Activated naive CD4-positive, alpha-beta T cell (primary cell): ENCODE measurements at places on chromosomes 2 and 18.

GRCh38 chr2:240519396-240520129 is 38.2 kb downstream of the ANKMY1 start:
- no peak for DNase-seq

GRCh38 chr2:204881655-204882054 is 336.4 kb downstream of the PARD3B start:
- no peak for DNase-seq

- no peak for DNase-seq
Observed at GRCh38 chr2:205908212-205909183, 177.5 kb downstream of the INO80D start.

DNA sequence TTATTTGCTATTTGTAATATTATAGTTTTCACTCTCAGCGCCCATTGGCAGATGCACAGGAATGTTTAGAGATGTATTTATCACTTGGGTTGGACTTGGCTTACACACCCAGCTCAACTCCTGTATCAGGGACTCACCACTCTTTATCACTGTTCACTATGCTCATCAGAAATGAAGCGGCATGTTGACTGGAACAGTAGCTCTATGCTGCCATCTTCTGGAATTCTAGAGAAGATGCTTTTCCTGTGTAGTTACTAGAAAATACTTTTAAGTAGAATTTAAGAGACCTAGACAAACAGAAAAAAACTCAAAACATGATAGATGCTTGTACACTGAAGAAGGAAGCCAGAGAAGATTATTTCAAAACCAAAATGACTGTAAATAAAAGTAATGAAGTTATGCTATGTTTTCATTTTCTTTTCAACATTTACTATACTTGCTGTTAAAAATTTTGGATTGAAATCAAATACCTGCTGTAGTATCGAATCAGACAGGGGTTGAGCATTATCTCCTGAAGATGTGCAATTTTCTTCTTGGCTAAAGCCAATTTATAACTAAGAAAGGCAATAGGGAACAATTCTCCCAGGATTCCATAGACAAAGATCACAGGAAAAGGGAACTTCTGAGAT is 47.4 kb upstream of the NXPH2 start:
- DNase-seq: no peak

- DNase-seq: no peak
Observed at GRCh38 chr2:64823794-64824193, 165.4 kb upstream of the SLC1A4 start.

DNA sequence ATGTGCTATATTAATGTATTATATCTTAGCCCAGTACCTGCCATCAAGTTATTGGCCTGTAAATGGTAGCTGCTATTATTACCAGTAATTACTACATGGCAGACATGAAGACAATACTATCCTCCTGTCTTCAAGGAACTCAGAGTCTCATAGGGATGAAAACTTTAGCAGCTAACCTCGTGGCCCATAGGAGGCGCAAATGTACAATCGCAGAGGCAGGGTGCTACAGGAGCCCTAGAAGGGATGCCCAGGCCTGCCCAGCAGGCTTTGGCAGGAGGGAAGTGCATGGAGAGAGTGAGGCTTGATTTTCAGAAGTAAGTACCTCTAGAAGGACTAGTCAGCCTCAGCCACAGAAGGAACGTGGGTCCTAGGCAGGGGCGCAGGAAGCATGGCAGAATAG is 44.7 kb upstream of the KIDINS220 start:
- DNase-seq: no peak

DNA sequence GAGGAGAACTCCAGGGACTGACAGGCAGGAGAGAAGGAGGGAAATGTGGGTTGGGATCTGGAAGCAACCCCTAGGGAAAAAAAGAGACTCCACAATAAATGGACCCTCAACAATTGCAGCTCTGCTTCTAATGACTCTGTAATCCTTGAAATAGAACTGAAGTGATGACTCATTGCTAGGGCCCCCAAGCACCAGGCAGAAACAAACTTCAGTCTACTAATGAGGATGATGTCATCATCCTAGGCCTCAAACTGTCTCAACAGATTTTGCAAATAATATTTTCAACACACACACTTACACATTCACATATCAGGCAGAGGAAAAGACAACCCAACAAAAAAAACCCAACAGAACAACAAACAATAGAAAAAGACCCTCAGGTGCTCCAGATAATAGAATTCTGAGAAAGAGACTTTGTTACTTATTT is 143.3 kb downstream of the HDAC4 start:
- no peak for DNase-seq

DNA sequence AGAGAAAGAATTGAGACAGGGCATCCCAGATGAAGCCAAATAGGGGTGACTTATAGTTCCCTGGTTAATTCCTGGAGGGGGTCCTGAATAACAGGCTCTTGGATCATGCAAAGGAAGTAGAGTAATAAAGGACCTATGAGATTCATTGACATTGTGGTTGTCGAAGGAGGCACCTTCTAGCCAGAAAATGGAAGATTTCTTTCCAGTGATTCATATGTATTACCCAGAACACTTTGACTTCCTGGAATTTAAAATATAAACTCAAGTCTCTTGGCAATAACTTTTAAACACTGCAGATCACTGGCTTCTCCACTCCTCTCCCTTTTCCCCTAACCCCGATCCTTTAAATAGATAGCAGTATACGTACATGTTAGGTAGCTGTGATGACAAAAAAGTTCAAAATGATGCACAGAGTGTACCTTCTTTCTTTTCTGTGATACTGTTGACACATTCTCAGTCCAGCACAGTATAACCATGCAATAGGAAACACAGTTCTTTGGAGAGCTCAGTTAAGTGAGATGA is 211.8 kb downstream of the LTBP1 start:
- no peak for DNase-seq

DNA sequence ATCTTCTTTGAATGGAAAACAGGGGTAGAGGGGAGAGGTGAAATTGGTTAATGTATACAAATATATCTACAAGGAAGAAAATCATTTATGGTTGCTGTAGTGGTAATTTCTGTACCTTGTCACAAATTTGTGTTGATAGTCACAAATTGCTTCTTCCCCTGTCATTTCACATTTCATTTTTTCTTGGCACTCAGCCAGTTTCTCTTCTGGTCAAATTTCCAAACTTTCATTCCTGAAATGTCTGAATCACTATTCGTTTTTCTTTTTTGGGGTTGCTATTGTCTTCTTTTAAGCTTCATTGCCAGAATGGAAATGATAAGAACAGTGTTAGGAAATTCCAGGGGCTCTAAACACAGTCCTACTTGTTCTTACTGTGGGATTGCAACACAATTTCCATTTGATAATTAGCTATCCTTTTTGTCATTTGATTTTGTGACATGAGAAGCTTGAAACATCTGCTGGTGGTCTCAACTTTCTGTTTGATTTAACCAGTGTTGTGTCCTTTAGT is 136.0 kb upstream of the GCFC2 start:
- DNase-seq: no peak
